Activated CD4-positive, alpha-beta T cell treated with anti-CD3 and anti-CD28 coated beads for 48 hours (primary cell): ENCODE measurements at places on chromosomes 3 and 15.

DNA sequence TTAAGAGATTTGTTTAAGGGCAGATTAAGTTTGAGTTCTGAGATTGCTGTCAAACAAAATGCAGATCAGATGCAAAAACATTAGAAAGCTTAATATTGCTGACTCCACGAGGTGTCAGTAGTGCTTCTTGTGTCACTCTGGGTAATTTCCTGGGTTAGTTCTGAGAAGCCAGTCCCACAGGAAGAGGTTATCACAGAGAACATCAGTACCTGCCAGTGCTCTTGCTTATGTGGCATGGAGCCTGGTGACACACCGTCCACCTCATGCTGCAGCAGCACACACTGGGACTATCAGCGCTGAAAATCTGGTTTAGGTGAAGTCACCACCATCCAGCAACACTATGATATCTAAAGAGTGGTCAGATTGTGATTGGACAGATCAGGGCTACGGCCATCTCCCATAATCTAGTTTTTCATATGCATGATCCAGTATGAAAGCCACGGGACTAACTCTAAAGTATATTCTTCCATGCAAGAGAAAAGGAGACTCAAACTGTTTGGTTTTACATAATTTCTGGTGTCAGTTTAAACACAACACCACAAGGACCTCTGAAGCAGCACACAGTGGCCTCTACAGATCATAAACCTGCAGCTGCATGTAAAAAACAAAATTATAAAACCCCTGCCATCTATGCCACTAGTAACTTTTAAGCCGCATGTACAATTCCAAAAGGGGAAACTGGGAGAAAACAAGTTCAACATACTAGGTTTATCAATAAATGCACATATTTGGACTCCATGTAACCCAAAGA, 36.1 kb upstream of the MYO5C start:
- DNase-seq: peak; percentile 55

DNA sequence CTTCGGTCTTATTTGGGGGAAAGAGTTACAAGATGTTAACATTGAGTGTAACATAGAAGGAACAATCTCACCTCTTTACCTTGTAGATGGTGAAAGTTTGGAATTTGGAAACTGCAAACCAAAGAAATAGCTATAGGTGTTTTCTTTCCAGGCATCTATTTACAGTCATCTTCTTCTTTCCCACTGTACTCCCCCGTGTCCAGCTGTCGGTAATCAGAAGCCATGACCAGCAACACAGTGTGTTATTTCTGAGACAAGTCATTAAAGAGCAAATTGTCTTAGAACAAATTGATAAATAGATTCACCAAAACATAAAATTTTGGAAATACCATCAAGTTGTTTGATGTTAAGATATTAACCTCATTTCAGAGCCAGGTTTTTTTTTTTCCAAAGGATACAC, 590.5 kb upstream of the NAALADL2 start:
- DNase-seq: no peak

GRCh38 chr3:8452112-8452511, 49.5 kb upstream of the LMCD1 start:
- DNase-seq: no peak

- no peak for DNase-seq
Observed at GRCh38 chr15:51848811-51849210, 19.4 kb downstream of the TMOD3 start.

DNA sequence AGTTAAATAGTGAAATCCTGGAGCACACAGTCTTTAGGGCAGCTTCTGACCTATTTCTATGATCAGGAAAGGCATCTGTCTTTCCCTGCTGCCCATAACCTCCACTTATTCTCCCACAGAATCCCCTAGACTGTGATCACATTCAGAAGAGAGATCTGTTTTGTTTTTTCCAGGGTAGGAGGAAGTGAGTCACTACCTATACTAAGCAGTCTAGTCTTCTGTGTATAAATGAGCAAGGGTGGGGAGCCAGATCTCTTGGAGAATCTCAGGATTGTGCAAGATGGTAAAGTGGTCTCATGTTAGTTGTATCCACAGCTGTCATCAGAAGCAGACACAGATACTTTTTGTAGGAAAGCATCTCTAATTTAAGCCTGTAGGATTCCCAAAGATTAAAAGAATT, 11.8 kb upstream of the FBXO22 start:
- no peak for DNase-seq

DNA sequence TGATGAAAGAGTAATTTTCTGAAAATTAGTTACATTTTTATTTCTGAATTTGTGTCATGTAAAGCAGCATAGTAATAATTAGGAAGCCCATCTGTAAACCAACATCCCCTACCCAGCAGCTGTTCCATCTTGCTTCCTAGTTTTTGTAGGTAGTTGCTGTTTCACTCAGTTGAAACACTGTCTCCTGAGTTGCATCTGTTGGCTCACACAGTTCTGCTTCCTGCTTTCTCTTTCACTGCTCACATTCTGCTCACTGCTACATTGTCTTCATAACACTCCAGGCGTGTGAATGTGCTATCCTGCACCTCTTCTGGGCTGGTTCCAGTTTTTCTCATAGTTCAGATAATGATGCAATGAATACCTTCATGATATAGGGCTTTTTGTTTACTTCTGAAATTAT, 123.4 kb downstream of the EPHB1 start:
- no peak for DNase-seq

DNA sequence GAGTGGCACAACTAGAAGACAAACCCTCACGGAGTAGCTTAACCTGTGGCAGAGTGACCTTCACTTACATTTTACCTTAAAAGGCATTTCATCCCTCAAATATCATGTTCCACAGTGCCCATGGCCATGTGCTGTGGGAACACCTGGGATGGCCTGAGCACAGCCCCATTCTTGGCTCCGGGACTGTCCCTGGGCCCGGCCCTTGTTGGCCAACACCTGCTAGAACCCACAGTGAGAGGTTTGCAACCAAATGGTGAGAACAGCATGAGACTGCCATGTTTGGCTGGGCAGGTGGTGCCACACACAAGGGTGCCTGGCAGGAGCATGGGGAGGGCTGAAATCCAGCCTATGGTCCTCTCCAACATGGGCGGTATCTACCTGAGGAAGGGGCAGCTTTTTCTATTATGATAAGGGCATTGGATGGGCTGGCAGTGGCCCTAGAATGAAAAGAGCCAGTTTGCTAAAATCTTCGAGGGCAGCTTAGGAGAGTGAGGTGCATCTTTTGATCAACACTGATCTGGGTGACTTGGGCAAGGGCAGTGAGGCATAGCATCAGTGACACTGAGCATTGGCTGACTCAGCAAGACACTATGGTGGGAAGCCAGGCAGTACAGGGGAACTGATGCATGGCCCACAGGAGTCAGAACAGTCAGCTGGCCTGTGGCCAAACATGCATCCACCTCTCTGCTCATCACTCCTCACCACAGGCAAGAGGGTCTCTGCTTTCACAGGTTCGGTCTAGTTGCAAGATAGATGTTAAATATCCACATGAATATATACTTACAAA, 53.9 kb downstream of the SYNM start:
- no peak for DNase-seq

DNA sequence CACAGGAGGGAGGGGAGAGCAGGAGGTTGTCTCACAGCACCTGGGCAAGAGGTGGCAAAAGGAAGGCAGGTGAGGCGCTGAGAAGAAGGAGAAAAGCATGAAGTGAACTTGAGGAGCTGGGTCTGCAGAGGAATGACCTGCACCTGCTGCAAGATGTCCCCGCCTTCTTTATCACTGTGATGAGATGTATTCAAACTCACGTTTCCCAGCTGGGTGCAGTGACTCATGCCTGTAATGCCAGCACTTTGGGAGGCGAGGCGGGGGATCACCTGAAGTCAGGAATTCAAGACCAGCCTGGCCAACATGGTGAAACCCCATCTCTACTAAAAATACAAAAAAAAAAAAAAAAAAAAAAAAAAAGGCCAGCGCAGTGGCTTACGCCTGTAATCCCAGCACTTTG, 22.2 kb upstream of the ZNF710 start:
- DNase-seq: no peak

DNA sequence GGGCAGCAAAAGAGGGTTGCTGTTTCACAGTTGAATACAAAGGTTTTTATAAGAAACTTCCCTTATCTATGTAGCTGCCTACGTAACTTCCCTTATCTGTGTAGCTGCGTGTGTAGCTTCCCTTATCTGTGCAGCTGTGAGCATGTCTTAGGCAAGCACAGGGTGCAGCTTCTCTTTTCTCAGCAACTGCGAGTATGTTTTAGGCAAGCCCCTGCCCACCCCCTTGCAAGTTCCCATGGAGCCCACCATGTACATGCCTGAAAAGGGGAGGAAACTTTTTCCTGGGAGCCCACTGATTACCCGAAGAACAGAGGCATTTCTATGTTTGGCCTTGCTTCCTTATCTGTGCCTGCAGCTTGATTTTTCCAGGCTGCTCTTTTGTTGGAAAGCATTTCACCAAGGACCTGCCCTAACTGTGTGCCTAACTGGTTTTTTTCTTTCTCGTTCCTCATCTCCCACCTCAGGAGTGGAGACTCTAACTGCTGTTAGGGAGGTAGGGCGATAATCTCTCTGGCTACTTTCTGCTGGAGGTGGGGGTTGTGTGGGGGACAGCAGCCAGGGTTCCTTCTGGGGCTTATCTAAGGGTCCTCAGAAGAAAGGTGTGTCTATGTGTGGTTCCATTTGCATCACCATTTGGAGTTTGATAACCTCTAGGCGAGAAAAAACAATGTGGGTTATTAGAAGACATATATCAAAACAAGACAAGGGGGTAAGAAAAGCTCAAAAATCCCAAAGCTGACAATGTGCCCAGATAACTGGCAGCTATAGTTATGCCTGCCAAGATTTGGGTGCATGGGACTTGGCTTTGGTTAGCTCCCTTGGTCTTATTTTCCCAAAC, 26.0 kb downstream of the SORD start:
- no peak for DNase-seq

DNA sequence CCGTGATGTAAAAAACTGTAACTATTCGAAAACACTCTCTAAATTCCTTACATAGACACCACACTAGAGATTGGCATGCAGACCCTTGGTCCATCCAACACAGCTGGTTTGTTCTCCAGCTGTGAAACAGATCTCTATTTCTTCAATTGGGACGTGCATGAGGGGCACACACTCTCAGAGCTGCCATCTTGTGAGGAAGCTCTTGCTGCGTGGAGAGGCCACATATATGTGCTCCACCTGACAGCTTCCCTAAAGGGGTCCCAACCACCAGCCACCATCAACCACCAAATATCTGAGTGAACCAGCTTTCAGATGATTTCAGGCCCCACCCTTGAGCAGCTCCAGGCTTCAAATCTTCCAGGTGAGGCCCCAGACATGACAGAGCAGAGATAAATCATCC, 25.6 kb downstream of the SSUH2 start:
- DNase-seq: no peak

DNA sequence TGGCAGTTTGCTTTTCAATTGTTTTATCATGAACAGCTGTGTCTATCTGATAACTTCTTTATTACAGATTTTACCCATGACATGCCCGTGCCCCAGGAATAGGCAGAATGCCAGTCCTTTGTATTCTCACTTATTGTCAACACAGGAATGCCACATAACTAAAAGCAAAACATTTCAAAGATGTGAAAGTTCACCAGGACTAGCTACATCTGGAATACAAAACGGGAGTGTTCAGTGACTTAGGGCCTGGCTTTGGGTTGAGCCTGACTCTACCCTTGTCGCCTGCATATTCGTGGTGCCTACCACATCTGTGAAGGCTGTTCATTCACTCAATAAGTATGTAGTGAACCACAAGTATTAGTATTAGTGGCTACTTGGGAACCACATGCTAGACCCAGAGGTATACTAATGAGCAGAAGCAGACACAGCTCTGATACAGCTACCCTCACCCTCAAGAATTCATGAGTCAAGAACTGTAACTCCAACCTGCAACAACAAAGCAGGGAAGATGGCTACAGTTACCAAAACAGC, 2.9 kb downstream of the TNFSF10 start:
- peak; percentile 46 for DNase-seq

GRCh38 chr15:92650256-92650655, 5.3 kb downstream of the FAM174B start:
- DNase-seq: no peak

GRCh38 chr3:139218046-139218445, 125.8 kb upstream of the MRPS22 start:
- DNase-seq: no peak

DNA sequence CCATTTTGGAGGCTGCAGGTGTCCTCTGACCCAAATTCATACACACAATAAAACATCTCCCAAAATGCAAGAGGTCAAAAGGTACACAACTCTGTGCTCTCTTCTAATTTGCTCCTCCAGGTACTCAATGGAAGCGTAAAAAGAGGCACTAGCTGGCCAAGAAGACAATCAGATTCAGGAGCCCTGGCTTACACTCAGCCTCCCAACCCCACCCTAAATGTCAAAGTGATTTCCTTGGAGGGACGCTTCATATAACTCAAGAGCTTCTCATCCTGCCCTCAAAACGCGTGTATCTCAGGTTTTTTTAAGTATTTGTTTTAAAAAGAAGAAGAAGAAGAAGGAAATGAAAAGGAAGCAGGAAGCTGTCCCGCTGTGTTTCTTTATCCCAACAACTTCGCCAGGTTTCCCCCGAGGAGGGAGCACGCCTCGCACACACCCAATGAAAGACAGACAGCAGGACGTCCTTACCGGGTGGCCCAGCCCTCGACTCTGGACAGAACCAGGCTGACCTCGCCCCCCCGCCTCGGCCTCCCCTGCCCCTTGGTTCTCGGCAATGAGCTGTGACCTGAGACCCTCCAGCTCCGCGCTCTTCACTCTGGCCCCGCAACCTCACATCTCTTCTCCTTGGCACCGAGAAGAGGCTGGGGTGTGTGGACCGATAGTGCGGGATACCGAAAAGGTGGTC, 620.7 kb upstream of the ZNF385D start:
- no peak for DNase-seq

DNA sequence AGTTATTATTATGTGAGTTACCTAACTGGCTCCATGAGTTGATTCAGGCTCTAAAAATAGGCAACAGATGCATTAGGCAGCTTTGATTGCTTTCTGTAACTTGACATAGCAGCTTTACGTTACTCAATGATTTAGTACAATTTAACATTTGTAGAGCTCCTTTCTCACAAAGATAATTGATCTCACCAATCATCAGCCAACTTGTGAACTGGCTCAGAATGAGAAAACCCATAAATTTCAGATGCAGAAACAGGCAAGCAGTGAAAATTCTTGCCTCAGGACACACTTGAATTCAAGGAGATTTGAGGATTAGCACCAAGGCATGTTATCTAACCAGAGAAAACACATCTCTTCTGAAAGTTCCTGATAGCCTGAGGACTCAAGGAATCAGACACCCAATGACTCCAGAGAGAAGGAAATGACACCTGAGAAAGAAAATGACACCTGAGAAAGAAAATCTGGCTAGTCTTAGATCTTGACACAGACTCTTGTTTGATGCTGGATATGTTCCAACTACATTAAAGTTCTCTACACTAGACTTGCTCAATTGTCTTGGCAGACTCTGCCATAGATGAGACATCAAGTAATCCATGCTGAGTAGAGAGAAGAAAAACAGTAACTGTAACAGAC, 315.1 kb upstream of the CBLB start:
- DNase-seq: no peak

GRCh38 chr15:73440571-73440970, 2.4 kb upstream of the REC114 start:
- DNase-seq: no peak
